Esophagus muscularis mucosa (tissue), 4 donors: ENCODE measurements at places on chromosomes 3 and 15. TPM values are rescaled to one million over a fixed set of nuclear protein-coding genes. Genes with fewer than 3 reads are reported as not detected.
A peak's percentile ranks its signal among the peaks of the same experiment; 100 is the strongest.

DNA sequence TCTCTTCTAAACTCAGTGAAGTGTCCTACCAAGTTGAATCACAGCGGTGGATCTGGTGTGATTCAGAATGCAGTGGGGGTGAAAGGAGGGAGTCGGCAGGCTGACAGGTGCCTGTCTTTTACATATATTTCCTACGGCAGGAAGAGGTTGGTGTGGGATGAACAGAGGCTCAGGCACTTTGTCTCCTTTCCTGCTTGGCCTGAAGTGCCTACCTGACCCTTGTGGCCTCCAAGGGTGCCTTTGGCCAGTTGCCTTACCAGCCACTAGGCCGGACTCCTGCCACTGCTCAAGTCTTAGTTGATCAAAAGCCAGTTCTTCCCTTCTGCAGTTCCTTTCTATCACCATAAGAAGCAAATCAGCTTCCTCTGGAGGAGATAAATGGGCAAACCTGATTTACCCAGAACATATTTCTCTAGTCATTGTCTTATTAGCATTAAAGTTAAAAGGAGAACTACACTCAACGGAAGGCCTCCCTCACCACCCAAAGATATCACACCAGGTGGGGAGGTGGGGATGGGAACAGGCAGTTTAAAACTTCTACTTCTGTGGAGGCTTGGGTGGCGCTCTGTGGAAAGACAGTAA is 52.1 kb downstream of the CRTC3 start:
- DNase-seq: no peak

GRCh38 chr15:27770086-27770607 is 329.0 kb downstream of the OCA2 start:
- DNase-seq: no peak

GRCh38 chr3:48305396-48305795 is 28.1 kb downstream of the SPINK8 start:
- no peak for DNase-seq

DNA sequence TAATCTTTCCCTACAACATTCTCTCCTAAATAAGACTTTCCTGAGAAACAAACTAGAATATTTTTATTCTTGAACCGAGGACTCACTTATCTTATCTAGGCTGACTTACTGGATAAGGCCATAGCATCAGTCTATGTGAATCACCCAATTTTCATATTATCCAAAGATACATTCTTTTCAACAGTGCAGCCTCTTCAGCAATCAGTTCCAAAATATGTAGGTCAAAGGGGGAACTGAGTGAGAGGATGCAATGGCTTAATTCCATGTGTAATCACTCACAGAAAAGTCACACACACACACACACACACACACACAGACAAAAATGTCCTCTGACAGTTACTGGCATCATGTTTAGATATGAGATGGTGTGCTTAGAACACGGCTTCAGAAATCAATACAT is 31.5 kb upstream of the MECOM start:
- DNase-seq: no peak

DNA sequence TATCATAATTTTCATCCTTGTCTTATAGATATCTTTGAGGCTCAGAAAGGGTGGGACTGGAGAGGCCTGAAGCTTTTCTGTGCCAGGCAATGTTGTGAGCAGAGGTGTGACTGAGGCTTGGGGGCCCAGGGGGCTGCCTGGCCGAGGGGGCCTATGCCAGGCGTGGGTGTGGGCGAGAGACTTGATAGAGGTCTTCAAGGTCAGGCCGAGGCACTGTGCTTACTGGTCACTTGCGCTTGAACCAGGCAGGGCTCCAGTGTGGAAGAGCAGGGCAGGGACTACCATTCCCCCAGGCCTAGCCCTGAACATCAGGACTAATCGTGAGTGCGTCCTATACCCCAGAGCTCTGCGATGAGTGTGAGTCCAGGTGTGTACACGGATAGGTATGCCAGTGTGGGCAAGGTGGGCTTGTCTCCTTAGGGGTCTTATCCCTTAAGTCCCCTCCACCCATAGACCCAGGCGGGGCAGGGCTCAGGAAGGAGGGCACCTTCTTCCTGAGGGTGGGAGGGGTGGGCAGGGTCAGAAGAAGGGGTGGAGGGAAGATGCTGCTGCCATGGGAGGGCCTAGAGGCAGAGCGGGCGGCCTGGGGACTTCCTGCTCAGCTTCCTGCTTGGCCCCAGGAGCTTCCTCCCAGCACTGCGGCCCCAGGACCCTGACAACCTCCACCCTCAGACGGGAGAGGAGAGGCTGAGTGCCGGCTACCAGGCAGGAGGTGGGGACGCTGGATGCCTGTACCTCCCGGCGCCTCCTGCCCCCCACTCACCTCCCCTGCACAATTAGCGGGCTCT is 84.7 kb downstream of the LINGO1 start:
- DNase-seq: no peak

The MUC20 gene
- 6.8 TPM for total RNA-seq

The FAM43A gene
- 24.5 TPM for total RNA-seq

DNA sequence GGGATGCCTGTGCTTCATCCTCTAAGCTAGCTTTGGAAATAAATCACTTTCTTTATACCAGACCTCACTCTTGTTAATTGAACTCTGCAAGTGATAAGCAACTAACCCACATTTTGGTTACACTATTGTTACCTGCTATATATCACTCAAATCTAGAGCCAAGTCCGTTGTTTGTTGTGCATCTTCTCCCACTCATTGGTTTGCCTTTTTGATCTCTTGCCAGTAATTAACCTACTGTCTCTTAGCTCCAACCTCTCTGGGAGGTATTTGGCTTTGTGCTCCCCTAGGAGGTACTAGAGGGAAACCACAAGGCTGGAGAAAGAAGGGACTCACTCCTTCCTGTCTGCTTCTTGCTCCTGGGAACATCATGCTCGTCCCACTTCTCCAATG is 12.8 kb upstream of the CRBN start:
- no peak for DNase-seq

GRCh38 chr3:188941103-188941502 is 230.7 kb upstream of the TPRG1 start:
- no peak for DNase-seq

DNA sequence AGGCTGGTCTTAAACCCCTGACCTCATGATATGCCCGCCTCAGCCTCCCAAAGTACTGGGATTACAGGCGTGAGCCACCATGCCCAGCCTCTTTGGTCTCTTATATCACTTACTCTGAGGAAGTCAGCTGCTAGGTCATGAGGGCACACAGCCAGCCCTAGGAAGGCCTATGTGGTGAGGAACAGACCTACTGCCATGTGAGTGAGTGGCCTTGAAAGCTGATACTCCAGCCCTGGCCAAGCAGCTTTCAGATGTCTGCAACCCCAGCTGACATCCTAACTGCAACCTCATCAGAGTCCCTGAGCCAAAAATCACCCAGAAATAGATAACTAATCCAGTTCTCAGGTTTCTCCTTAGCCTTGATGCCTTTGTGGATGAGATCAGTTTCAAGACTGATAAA is 224.3 kb downstream of the EDEM1 start:
- DNase-seq: peak; percentile 57

GRCh38 chr15:66947471-66947870 is 117.9 kb upstream of the SMAD3 start:
- DNase-seq: no peak

The SLC9C1 gene
- total RNA-seq: 0.17 TPM

- no peak for DNase-seq
Measured at GRCh38 chr3:177337541-177338331, 140.5 kb upstream of the TBL1XR1 start.

The SPTBN5 gene
- 1.1 TPM for total RNA-seq

DNA sequence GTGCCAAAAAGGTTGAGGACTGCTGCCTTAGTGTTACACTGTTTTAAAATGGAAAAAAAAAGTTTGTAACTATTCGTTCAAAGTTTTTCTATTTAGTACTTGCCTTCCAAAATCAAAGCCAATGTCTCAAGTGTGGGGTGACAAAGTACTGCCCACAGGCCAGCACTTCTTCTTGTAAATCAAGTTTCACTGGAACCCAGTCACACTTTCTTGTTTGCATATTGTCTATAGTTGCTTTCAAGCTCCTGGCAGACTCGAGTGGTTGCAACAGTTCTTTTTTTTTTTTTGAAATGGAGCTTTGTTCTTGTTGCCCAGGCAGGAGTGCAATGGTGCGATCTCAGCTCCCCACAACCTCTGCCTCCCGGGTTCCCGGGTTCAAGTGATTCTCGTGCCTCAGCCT is 75.3 kb upstream of the RPL35A start:
- DNase-seq: no peak

The FETUB gene
- total RNA-seq: not detected

The CCK gene
- total RNA-seq: 4.5 TPM

DNA sequence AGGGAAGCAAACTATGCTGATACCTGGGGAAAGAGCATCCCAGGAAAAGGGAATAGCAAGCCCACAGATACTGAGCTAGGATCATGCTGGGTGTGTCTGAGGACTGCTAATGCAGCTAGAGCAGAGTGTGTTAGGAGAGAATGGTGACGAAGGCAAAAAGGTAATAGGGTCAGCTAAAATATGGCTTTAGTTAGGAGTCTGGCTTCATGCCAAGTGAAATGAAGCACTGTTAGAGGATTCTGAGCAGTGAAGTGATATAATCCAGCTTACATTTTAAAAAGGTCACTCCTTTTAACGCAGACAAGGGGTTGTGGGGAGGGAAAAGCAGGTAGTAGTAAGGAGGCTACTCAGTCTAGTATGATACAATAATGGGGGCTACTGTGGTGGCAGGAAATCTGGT is 30.4 kb downstream of the SECISBP2L start:
- no peak for DNase-seq

DNA sequence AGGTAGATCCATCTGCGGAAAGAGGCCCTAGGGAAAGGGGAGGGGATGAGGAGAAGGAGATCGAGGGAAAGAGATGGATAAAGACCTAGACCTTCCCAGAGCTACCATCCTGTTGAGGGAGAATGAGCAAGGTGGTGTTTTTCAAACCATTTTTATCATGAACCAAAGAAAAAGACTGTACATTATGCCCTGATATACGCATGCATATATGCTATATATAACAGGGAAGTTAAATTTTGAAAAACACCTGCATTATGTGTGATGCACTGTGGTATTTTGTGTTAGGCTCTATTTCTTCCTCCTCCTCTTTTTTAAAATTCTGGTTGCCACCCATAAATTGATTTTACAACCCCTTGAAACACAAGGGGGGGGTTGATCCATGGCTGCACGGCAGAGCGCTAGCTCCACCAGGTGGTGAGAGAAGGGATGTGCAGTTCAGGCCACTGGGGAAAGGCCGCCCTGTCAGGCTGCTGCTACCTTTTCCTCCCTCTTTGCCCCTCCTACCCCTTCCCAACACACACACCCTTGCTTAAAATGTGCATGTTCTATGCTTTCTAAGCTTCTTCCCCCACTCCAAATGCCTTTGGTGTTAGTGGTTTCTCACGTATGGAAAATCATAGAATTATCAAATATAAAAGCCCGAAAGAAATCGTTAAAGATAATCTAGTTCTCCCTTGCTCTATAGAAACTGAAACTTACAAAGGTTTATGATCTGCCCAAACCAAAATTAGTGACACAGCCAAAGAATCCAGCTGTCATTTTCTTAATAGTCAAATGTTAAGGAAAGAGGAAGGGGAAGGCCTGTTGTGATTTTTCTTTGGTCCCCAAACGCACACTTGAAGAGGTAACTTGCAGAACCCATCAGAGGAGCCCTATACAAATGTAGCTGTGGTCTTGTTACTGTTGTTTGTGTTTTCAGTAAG is 262.0 kb upstream of the UMPS start:
- DNase-seq: no peak

- no peak for DNase-seq
Measured at GRCh38 chr3:168991803-168992202, 671.7 kb downstream of the MECOM start.

GRCh38 chr3:47985381-47985780 is 30.8 kb downstream of the MAP4 start:
- no peak for DNase-seq

DNA sequence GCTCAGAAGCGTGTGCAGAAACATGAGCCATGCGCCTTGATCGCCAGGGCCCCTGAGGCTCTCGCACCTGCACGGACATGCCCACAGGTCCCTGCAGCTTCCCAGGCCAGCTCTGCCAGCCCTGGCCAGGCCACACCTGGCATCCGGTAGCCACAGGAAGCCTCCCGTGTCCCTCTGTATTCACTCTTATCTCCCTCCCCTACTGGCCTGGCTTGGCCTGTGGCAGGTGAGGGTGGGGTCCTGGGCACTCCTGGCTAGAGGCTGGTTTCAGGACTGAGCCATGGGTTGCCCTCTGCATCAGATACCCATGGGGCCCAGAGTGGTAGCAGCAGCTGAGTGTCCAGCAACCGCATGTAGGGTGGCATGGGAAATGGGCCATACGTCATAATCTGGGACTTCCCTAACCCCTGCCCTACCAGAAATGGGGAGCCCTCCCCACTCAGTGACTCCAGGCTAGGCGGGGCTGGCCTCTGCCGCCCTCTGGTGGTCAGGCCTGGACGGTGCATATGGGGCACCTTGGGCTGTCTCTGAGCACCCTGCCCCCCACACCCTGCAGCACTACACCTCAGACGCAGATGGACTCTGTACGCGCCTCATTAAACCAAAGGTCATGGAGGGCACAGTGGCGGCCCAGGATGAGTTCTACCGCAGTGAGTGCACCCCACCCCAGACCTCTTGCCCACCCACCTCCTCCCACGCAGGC is 12.6 kb upstream of the LMAN1L start:
- DNase-seq: no peak

The PDZRN3 gene
- total RNA-seq: 149 TPM

- no peak for DNase-seq
Measured at GRCh38 chr15:73265536-73266153, 103.1 kb downstream of the HCN4 start.

GRCh38 chr3:71599416-71599815 is 15.9 kb upstream of the FOXP1 start:
- no peak for DNase-seq

DNA sequence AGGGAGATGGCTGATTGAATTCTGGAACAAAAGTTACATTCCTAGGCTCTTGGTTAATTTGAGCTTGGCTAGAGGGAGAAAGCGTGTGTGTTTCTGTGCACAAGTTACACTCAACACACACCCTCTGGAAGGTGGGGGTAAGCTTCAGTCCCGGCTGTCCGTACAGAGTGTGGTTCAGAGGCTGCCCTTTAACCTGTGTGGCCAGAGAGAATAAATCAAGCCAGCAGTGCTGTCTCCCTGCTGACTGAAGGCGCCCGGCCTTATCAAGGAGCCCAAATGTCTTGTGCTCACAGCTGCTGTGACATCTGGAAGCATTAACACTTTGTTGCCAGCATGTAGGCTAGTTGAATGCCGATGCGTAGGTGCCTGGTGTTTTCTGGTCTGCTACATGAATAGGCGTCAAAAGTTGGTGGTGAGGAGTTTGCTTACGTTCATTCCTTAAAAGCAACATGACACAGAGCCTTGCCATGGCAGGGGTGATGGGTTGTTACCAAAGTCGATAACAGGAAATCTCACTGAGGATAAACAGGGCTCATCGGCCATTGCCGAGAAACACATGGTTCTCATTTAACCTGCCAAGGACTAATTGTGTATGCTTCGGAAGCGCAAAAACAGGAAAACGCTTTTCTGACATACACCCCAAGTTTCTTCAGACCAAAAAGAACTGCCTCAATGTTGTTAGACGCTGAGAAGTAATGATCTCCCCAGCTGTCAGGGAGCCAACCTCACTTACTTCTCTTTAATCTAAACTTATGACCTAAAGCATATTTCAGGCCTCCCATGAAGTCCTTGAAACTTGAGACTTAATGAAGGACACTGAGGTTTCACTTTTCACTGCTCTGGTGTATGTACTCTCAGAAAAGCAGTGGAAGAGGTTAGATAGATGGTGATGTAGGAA is 95.8 kb upstream of the CTDSPL start:
- no peak for DNase-seq

The CASR gene
- total RNA-seq: not detected

The GPR171 gene
- total RNA-seq: 3.7 TPM

The SLC24A5 gene
- not detected for total RNA-seq
